Tibial nerve (tissue), 4 donors: ENCODE measurements at places on chromosomes 16 and 17. TPM values are rescaled to one million over a fixed set of nuclear protein-coding genes. Genes with fewer than 3 reads are reported as not detected.

HASPIN gene
- total RNA-seq: not detected

RHBDL3 gene
- total RNA-seq: not detected

METTL2A gene
- 11.0 TPM for total RNA-seq

HIC1 gene
- 64.7 TPM for total RNA-seq

PPY gene
- not detected for total RNA-seq

MYH8 gene
- not detected for total RNA-seq

DNA sequence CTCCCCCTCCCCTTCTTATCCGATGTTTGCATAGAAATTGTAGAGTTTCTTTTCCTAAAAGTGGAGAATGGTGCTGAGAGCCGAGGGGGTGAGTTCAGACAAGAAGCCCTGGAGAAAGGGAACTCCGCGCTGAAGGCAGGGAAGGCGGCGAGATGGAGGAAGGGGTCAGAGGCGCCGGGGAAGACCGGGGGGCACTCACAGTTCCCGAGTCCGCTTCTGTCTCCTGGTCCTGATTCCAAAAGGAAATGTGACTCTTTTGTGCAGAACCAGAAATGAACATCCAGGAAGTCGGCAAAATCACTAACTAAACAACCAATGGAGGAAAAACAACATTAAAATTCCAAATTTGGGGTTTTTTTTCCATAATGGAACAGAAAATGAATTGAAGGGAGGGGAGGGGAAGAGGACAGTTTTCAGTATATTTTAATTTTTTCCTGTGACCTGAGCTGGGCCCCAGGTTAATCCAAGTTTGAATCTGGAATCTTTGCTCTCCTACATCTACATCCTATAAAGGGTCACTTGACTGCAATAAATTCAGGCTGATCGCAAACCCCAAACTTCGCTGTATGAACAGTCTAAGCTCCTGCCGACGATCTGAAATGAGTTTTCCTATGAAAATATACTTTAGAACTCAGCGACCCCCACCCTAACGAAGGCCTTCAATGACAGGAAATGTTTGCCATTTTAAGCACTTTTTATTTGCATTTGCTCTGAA is 252.3 kb downstream of the C16orf95 start:
- DNase-seq: no peak

DNA sequence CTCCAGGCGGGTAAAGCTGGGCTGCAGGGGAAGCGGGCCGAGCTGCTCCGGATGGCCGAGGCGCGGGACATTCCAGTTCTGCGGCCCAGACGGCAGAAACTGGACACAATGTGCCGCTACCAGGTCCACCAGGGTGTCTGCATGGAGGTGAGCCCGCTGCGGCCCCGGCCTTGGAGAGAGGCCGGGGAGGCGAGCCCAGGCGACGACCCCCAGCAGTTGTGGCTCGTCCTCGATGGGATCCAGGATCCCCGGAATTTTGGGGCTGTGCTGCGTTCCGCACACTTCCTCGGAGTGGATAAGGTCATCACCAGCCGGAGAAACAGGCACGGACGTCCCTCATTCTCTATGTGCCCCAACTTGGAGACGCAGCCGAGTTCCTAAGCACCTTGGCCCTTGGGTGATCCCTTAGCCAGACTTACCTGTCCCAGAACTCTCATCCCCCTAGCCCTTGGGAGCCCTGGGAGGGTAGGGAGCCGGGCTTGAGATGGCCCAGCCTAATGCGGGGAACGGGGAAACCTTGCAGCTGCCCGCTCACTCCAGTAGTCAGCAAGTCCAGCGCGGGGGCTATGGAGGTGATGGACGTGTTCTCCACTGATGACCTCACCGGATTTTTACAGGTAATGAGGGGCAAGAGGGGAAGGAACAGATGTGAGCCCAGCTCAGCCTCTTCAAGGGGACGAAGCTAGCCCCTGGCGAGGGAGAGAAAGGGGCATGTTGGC is 806 bp downstream of the MRM1 start:
- no peak for DNase-seq

DNA sequence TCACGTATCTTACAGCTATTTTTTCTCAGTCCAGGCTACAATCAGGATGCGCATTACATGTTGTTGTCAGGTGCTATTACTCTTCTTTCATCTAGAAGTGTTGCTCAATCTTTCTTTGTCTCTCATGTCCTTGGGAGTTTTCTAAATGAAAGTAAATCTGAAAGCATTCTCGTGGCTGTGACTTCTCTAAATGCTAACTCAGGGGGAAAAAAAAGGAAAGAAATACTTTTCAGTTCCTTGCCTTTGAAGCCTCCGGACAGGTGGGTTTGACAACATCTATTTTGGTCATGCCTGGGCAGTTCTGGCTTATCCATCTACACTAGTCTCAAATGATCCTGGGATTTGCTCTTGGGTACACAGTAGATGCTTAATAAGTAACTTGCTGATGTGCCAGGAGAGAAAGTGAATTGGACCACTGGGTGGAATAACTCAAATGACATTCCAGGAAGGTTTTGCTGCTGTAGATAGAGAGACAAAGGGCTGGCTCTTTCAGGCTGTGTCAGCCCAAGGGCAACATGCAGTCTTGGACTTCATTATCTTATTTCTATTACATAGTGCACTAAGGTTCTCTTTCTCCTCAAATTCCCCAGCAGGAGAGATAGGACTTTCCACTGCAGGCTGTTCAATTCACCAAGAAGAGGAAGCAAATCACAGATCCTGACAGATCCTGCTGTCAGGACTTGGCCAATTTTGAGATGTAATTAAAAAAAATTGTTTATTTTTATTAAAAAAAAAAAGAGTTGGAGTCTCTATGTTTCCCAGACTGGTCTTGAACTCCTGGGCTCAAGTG is 63.6 kb upstream of the NFAT5 start:
- DNase-seq: no peak
